ENCODE measurements at places on chromosomes 5 and 9. TPM values are rescaled to one million over a fixed set of nuclear protein-coding genes. Genes with fewer than 3 reads are reported as not detected.

CFAP157 gene
- 0.06 TPM for total RNA-seq

BAAT gene
- 0.48 TPM for total RNA-seq

ENG gene
- 0.09 TPM for total RNA-seq

CDC25C gene
- total RNA-seq: 12.0 TPM

TLX3 gene
- not detected for total RNA-seq

DRD1 gene
- 0.77 TPM for total RNA-seq

WWC1 gene
- total RNA-seq: 87.1 TPM

ANKRD20A1 gene
- 0.75 TPM for total RNA-seq

MPDZ gene
- 12.0 TPM for total RNA-seq

KCTD16 gene
- 0.05 TPM for total RNA-seq

NEUROG1 gene
- total RNA-seq: not detected

PRLR gene
- not detected for total RNA-seq

ABL1 gene
- total RNA-seq: 58.9 TPM

FAM153A gene
- total RNA-seq: not detected

OR13D1 gene
- not detected for total RNA-seq

MARCOL gene
- total RNA-seq: not detected

RNF145 gene
- total RNA-seq: 132 TPM

Measured in A549 treated with DMSO at 1 μM for 4 hours (cell line).